Stimulated activated CD4-positive, alpha-beta T cell treated with anti-CD3 and anti-CD28 coated beads, TNF-alpha, amount 100 ng/mL, for 48 hours (primary cell): ENCODE measurements at places on chromosomes 3 and 15.

DNA sequence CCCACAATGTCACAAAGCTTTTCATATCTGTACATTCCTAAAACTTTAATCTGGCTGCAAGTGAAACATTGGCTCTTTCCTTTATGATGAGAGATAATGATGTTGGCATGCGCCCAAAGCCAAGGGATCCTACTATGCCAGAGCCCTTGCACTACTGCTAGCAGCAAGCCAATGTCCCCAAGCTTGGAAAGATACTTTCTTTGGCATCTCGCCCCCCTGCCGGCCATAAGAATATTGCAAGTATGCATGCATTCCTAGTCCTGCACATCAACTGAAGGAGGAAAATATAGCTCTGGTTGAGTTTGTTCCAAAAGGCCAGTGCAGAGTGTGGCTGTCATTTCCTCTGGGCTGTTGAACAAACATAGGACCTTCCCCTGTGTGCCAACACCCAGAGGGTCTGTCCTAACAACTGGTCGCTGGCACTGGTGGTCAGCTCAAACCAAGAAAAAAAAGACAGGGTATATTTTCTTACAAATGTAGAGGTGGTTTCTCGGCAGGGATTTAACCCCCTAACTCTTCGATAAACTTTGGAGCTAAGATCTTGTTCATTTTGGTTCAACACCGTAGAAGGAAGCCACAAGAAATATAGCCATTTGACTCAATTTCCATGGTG lies 120.9 kb upstream of the ZBED2 start:
- no peak for DNase-seq

GRCh38 chr3:158108445-158108985 lies 1.4 kb upstream of the RSRC1 start:
- DNase-seq: no peak

GRCh38 chr3:185942907-185943759 lies 5.3 kb upstream of the TRA2B start:
- DNase-seq: peak; percentile 68

GRCh38 chr15:71055461-71055860 lies 59.8 kb upstream of the THSD4 start:
- no peak for DNase-seq

- no peak for DNase-seq
Observed at GRCh38 chr3:127385540-127385870, 97.7 kb upstream of the PRR20G start.

DNA sequence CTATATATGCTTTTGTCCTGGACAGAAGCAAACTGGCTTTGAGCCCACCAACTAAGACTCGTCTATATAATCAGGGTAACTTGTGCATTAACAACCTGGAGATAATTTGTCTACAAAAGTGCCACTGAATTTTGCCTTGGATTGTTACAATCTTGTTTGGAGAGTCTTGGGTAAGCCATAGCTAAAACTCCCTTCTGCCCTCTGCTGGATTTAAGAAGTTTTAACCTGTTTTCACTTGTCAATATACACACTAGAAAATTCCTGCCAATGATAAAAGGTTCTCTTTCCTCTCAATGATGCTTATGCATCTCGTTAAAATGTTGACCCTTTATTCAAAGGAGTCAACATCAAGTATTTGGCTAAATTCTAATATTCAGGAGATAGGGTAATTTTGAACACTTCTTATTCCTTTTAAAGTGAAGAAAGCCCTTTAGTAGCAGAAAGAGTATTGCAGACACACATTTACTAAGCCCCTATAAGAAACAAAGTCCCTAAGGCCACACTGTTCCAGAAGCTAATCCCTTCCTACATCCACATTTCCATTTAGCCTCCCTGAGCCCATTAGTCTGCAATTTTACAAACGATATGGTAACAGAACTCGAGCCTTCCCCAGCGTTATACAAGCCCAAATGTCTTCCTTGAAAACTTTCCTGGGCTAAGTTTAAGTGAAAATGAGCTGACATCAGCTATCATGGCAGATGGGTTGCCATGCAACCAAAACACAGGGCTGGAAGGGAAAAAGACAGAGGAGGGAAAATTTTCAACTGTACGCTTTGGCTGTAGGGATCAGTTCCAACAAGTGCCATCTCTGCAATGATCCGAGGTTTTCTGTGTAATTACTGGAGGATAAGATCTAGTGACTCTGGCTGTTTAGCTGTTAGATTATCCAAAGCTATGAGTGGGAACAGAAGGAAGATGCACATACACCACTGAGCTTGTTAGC lies 75.9 kb upstream of the FGF12 start:
- no peak for DNase-seq

DNA sequence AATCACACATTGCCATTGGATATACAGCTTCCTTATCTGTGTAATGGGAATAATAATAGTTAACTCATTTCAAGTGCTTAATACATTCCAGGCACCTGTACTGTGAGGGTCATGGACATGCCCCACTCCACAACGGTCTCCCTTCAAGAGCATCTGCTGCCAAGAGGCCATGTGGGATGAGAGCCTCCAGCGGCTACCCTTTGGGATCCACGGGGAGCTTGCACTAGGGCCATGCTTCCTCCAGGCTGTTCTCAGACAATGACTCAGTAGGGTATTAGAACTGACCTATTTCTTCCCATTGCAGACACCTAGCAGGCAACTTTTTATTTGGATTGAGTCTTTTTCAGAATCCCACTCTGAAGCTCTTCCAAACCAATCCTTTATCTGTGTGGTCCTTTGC lies 1078.9 kb downstream of the TUSC7 start:
- DNase-seq: no peak

GRCh38 chr15:42804739-42805138 lies 67.8 kb upstream of the CDAN1 start:
- DNase-seq: no peak

DNA sequence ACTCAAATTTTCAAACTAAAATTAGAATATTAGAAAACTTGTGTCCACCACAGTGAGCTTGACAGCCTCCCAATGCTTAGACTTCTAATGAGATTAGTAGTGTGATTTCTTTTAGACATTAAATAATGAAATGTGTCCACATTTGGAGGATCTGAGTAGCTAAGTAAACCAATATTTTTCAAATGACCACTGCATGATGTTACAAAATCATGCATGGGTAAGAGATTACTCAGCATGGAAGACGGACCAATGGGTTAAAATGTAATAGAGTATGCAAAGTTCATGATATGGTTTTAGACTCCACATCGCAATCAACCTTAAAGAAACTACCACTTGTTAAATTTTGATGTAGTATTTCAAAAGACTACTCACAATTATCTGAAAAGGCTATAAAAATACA lies 130.6 kb downstream of the IMPG2 start:
- no peak for DNase-seq

GRCh38 chr15:38128341-38128781 lies 124.3 kb upstream of the SPRED1 start:
- DNase-seq: no peak

- no peak for DNase-seq
Observed at GRCh38 chr3:189334064-189334920, 162.5 kb downstream of the TPRG1 start.

DNA sequence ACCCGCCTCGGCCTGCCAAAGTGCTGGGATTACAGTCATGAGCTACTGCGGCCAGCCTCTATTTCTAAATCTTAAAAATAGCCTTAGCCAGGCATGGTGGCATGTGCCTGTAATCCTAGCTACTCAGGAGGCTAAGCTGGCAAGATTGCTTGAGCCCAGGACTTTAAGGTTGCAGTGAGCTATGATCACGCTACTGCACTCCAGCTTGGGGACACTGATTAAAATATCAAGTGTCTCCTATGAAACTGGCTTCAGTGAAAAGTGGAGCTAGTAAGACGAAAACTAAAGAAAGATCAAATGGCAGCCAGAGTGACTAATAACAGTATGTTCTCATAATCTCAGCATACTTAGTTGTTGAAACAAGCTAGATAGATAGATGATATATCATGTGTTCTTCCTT lies 112.5 kb downstream of the STT3B start:
- DNase-seq: no peak

- DNase-seq: no peak
Observed at GRCh38 chr3:19248767-19249166, 100.5 kb downstream of the KCNH8 start.

DNA sequence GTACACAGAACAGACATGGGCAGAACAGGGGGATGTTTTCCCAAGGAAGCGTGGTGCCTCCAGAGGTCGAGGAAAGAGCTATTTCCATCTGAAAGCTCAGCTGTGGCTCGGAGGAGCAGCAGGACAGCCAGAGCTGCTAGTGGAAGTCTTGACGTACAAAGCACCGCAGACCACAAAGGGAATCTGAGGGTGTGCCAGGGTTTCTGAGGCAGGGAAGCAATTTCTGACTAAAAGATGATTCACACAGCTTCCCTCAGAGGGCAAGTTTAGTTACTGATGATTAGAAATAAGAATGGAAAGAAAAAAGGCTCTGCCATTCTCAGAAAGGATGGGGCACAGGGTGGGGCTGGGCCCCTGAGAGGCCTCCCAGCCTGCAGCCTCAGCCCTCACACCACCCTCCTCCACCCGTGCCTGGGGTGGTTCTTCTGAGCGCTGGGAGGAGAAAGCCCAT lies 45.8 kb upstream of the SEC13 start:
- DNase-seq: peak; percentile 38

DNA sequence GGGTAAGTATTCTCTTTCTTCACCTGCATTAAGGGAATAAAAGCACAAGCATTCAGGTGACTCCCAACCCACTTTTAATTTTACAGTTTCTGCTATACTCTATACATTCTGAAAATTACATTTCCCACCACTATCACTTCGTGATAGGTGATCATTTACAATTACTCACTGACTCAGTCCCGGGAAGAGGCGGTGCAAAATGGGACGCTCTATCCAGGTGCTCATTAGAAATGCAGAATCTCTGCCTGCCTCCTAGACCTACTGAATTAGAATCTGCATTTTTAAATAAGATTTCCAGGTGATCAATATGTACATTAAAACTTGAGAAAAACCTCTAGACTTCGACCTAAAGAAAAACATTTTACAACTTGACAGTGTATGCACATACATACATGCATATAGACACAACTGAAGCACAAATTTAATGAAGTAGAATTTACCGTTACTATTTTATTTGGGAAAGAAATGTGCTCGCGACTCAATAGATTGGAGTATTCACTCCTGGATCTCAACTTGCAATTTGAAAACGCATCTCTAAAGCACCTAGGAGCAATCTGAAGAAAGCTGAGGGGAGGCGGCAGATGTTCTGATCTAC lies 598 bp upstream of the TGFBR2 start:
- DNase-seq: no peak
